Stimulated activated CD4-positive, alpha-beta T cell treated with anti-CD3 and anti-CD28 coated beads, Interleukin-15, amount 100 ng/mL, for 1 hour (primary cell): ENCODE measurements at places on chromosomes 5 and 9.

GRCh38 chr5:88883059-88883835, at the start of gene MEF2C:
MEF2C (minus strand) TSS chr5:88883184; CDS start chr5:88823788, 59,396 bp downstream.
- no peak for DNase-seq

GRCh38 chr5:131386779-131387178, 122.9 kb downstream of the CDC42SE2 start:
- DNase-seq: no peak

DNA sequence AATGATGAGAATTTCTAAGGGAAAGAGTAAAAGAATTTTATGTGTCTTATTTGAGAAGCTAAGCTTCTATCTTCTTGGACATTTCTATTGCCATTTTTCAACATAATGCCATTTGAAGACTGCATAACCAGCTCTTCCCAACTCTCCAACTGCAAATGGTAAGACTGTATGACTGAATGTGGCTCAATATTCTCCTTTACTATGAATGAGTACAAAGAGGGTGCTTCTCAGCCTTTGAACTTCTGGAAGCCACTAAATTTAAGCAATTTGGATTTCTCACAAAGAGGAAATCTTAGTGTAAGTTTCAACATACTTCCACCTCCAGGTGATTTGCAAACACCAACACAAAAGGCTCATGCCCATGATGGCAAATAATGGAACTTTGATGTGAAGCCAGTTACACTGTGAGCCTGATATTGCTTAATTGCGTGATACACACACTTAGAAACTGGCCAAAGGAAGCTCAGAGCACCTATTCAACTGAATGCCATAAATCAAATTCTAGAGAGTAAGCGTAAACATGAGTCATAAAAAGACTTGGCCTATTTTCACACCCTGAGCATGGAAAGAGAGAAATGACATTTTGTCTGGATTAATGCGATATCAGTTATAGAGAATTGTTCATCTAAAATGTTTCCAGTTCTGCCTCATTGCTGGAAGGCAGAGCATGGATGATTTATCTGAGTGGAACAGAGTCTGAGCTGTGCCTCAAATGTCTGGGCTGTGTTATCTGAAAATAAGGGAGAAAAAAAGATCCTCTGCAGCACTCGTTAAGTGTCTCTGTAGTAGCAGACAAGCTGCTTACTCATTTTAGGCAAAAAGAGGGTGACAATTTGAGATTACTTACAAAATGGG, 145.3 kb downstream of the PLK2 start:
- no peak for DNase-seq

GRCh38 chr5:108548684-108549596, 167.0 kb upstream of the FBXL17 start:
- DNase-seq: no peak

GRCh38 chr9:137304383-137305059, 2.5 kb upstream of the NRARP start:
- no peak for DNase-seq

- no peak for DNase-seq
These were observed 616.8 kb downstream of the TLE4 start for GRCh38 chr9:80188579-80188978.

DNA sequence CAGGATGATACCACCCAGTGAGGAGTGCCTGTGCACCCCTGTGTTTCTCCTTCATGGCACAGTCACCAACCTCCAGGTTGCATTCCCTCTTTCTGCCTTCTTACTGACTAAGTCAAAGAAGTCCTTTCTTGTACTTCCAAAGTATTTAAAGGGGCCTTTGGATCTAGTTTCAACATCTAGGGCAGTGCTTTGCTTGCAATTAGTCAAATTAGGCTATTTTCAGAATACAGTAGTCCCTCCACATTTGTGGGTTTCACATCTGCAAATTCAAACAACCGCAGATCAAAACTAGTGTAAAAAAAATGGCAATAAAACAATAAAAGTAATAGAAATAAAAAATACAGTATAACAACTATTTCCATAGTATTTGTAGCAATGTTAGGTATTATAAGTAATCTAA, 333.9 kb upstream of the SEMA6A start:
- DNase-seq: no peak

- no peak for DNase-seq
These were observed 97.5 kb upstream of the RPS23 start for GRCh38 chr5:82375488-82376244.

GRCh38 chr9:82599336-82599949, 463.5 kb downstream of the RASEF start:
- DNase-seq: no peak

- DNase-seq: no peak
These were observed 38.9 kb downstream of the ARHGAP26 start for GRCh38 chr5:142808878-142809598.

DNA sequence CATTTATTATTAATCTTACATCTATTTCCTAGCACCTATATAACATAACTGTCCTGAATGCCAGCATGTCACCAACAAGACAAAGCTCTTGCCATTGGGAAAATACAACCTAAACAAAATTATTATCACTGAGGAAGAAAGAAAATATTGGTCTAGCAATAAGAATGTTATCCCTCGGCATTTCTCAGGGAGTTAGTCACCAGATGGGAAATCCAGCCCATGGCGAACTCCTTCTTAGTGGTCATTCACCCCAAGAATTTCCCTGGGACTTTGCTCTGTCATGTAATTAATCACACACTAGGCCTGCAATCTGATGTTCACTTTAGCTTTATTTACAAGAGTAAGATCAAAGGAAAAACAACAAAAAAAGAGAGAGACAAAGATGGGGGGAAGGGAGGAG, 56.1 kb upstream of the TAS2R1 start:
- DNase-seq: no peak

- no peak for DNase-seq
These were observed 16.8 kb downstream of the KLF4 start for GRCh38 chr9:107472581-107473340.

DNA sequence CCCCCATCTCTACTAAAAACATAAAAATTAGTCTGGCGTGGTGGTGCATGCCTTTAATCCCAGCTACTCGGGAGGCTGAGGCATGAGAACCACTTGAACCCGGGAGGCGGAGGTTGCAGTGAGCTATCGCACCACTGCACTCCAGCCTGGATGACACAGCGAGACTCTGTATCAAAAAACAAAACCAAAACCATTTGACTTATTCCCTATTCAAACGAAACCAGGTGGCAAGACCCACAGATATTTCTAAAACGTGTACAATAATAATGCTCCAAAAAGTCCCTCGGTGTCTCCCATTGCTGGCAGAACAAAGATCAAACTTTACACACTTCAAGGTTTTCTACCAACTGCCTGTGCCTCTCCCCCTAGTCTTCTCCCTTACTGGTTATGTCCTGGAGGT, 29.8 kb downstream of the HMGCR start:
- DNase-seq: no peak

DNA sequence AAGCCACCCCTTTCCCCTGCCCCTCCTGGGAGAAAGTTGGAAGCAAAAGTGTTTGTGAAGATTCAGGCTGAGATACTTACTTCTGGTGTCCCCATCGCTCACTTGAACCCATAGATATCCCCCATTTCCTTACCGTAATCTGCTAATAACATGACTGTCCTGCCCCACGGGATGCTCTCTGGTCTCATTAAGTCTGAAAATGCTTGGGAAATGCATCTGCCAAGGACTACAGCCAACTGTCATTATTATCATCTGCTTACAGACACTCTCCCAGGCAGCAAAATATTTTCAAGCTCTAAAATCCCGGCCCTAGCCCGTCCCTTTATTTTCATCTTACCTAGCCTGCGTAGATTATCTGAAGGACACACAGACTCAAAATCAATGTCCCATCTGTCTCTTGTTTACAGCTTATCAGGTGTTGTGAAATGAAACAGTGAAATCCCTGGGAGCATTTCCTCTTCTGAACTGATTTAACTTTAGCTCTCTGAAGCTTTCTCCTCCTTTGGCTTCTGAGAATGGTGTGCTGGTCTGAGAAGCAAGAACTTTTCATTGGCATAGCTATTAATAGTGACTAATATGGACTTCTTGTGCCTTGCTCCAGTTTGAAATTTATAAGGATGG, 126.9 kb upstream of the OSMR start:
- DNase-seq: no peak

GRCh38 chr9:122186301-122186700, 26.6 kb downstream of the MORN5 start:
- DNase-seq: no peak

DNA sequence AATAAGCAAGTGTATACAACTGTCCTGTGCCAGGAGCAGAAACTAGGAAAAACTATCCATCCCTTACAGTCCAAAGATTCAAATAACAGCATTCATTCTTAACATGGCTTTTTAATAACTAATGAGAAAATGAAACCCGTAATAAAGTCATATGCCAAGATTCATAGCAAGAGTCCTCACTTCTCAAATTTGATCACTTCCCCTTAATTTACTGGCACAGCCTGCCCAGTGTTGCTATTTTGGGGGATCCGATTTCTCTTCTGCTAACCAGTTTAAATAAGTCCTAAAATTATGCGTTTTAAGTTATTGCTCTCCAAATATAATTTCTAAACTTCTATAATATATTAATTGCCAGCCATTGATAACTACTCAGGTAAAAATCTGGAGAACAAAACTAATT, 177.0 kb upstream of the PTGER4 start:
- no peak for DNase-seq

GRCh38 chr9:104948277-104948676, 20.3 kb upstream of the ABCA1 start:
- no peak for DNase-seq

DNA sequence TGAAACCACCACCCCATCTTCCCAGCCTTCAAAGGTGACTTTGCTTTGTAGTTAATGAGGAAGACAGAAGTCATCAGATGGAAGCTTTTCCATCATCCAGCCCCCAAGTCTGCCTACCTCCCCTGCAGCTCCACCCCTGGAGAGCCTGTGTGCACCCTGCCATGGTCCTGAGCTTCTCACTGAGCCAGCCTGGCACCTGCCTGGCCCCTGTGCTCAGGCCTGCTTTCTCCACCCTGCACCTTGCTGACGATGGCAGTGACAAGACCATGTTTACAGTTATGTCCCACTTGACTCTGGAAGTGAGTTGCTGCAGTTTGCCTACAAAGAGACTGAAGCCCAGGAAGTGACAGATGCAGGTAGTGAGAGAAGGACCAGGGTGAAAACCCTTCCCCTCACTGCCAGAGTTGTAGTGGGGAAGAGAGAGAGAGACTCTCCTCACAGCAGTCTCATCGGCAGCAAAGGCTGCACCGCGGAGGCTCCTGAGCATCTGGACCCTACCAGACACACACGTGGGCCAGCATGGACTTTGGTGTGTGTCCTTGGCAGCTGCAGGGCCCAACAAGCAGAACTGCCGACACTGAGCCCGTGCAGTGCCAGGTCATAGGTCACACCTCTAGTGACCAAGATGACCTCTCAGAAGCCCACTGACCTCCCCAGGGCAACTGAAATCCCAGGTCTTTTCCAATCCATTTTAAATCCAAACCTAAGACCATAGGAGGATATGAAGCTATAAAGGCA, 107.1 kb downstream of the CACNA1B start:
- no peak for DNase-seq

DNA sequence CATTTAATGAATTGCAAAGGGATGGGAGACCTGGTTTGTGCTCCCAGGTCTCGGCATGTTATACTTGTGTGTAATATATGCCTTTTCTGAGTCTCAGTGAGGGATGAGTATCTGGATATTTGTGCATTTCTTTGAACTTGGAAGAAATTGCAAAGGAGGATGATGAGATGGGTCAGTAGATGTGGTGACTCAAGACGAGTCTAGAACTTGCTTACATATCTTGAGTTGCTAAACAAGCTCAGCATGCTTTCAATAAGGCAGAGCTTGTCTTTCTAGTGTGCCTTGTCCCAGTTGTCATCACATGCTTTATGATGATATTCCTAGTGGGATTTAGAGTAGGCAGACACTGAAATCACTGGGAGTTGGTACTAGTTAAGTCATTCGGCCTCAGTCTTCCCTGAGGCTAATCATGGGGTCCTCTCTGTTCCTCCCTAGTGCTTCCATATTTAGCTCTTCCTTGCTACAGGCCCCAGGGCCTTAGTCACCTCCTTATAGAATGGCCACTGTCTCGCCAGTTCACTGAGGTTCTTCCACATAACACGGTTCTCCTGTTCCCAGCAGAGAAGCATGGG, 222.3 kb downstream of the ARRDC3 start:
- DNase-seq: no peak

GRCh38 chr5:72101828-72102227, 5.4 kb upstream of the MAP1B start:
- no peak for DNase-seq

DNA sequence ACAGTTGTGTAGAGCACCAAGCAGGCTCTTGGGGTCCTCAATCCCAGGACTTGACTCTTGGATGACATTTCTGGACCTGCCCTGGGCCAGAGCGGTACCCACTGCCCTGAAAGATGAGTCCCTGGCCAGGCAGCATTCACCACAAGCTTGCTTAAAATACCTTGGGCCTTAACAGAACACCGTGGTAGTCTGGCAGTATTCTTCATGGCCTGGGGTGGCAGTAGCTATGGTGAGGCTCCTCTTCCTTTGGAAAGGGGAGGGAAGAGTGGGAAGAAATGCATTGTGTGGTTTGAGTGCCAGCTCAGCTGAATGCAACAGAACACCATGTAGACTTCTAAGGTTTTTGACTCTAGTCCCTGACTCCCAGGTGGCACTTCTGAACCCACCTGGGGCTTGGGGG, 29.4 kb upstream of the IRGM start:
- no peak for DNase-seq

- DNase-seq: no peak
These were observed 113.3 kb downstream of the MAPKAP1 start for GRCh38 chr9:125593581-125594222.

DNA sequence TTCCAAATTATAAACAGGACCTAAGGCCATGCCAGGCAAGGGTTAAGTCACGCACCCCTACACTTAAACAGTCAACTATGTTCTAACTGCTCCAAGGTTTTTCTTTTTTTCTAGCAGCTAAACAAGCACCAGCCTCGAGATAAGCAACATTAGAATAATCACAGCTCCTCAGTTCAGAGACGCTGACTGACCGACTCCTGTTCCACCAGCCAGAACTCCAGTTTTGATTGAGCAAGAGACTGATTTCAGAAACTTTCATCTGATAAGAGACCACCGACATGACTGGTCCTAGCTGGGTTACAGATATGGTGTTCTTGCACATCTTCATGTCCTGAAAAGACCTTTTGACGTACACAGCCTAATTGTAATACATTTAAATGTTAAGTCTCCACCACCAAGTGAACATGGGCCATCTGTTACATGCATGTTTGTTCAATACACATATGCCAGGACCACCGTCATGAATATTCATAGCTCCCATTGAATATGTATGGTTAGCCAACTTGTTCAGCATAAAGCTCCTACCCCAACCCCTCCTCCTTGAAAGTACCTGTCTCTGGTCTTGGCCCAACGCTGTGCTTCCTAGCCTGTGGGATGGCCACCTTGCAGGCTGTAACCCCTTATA, 23.7 kb upstream of the OTULINL start:
- DNase-seq: no peak

- no peak for DNase-seq
These were observed 55.4 kb downstream of the WDR36 start for GRCh38 chr5:111147502-111147901.
